ENCODE measurements at places on chromosomes 6 and 20. TPM values are rescaled to one million over a fixed set of nuclear protein-coding genes. Genes with fewer than 3 reads are reported as not detected.
A peak's percentile ranks its signal among the peaks of the same experiment; 100 is the strongest.

The TUBB1 gene
- not detected for polyA plus RNA-seq

The DDX43 gene
- 0.07 TPM for polyA plus RNA-seq

The KCNQ5 gene
- polyA plus RNA-seq = 1.1 TPM

DNA sequence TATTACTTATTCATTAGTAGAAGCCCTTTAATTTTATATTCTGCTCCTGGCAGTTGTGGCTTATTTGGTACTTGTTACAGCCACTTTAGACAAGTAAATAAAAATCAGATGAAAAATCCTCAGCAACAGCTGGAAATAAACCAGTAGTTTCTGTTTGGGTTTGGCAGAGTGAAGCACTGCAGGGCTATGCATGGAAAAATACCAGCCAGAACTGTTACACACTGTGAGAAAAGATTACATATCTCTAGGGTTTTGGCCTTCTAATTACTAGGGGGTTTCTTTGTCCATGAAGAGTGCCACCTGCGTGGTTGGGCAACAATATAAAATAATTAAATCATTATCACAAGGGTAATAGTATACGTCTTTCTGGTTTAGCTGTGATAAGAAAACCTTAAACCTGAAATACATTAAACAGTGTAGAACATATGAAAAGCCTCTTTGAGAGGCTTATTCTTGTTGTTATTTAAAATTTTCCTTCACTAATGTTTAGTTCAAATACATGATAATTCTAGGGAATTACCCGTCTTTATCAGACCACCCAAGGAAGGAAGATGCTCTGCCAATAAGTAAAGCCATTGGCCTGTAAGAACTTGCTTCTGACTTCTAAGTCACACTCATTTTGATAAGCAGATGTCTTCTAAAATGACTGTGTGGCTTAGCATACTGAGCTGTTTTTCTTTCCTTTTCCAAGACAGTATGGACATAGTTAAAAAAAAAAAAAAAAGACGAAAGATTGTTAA, 320.0 kb upstream of the FLRT3 start:
- no peak for DNase-seq

- DNase-seq = no peak
Measured at GRCh38 chr6:111871207-111871606, 2.0 kb downstream of the FYN start.

The PCMTD2 gene
- 20.2 TPM for polyA plus RNA-seq

GRCh38 chr6:33904050-33904746, 100.4 kb upstream of the MLN start:
- DNase-seq = no peak

GRCh38 chr6:40918040-40918651, 120.9 kb downstream of the UNC5CL start:
- DNase-seq = no peak

GRCh38 chr6:147564556-147564955, 56.1 kb downstream of the SAMD5 start:
- peak; percentile 59 for DNase-seq

All from IMR-90 (cell line).